Motor neuron (in vitro differentiated cells): ENCODE measurements at places on chromosomes 12 and 14.

DNA sequence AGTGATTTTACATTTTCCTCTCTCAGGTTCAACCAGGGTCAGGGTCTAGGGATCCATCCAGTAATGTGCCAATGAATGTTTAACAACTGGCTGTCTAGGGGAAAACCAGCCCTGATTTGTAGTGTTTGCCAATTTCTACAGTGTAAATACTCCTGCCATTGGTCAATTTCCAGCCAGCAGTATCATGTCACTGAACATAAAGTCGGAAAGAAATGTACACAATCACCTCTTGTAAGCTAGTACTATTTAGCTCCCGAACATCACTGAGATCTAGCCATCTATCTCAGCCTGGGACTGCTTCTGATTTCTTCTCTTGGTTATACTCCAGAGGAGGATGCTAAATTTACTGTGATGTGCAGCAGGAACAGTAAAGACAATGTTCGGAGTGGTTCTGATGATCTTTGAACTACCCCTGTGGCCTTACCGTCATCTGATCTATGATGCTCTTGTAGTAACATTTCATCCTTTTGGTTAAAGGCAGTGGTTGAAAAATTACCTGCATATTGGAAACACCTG, 36.7 kb upstream of the EGLN3 start:
- ATAC-seq: no peak

- ATAC-seq: no peak
Measured at GRCh38 chr12:78929075-78929418, 64.5 kb downstream of the SYT1 start.

- ATAC-seq: no peak
Measured at GRCh38 chr12:112160611-112161010, 35.3 kb downstream of the TRAFD1 start.

DNA sequence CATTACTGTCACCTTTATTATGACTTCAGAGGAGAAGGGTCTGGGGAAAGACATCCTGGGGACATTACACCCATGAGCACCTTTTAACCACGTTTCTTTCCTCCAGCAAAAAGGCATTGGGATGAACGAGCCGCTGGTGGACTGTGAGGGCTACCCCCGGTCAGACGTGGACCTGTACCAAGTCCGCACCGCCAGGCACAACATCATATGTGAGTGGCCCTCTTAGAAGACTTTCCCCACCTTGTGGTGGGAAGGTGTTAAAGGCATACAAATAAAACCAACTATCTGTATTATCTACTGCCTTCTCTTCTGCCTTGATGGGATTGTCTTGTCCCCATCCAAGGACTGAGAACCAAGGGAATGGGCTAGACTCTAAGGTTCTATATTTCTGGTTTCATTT, 6.0 kb downstream of the PSMD9 start:
- ATAC-seq: no peak
